ENCODE measurements at places on chromosomes 13 and 19. TPM values are rescaled to one million over a fixed set of nuclear protein-coding genes. Genes with fewer than 3 reads are reported as not detected.

The LILRA1 gene
- not detected for polyA plus RNA-seq

The SLC6A16 gene
- polyA plus RNA-seq: 0.58 TPM

The OXGR1 gene
- not detected for polyA plus RNA-seq

The ACP7 gene
- polyA plus RNA-seq: not detected

The CCL25 gene
- not detected for polyA plus RNA-seq

The ELOF1 gene
- polyA plus RNA-seq: 70.7 TPM

The DMKN gene
- 1.0 TPM for polyA plus RNA-seq

The ERICH4 gene
- polyA plus RNA-seq: not detected

The SBSN gene
- polyA plus RNA-seq: 0.70 TPM

The DCT gene
- not detected for polyA plus RNA-seq

The KLK12 gene
- not detected for polyA plus RNA-seq

The KIR2DL1 gene
- polyA plus RNA-seq: not detected

The XRCC1 gene
- polyA plus RNA-seq: 30.8 TPM

The PRTN3 gene
- polyA plus RNA-seq: not detected

The TTC9B gene
- not detected for polyA plus RNA-seq

The LILRB2 gene
- not detected for polyA plus RNA-seq

The PGLYRP1 gene
- not detected for polyA plus RNA-seq

The CEACAM20 gene
- not detected for polyA plus RNA-seq

The LGALS14 gene
- polyA plus RNA-seq: not detected

The ZNF43 gene
- 1.8 TPM for polyA plus RNA-seq

The HCN2 gene
- polyA plus RNA-seq: 0.83 TPM

The RAP2A gene
- polyA plus RNA-seq: 8.3 TPM

The SHISA7 gene
- polyA plus RNA-seq: not detected

The PCDH8 gene
- 0.83 TPM for polyA plus RNA-seq

The C1QTNF9B gene
- not detected for polyA plus RNA-seq

The TRPC4 gene
- 10.1 TPM for polyA plus RNA-seq

The METTL21C gene
- polyA plus RNA-seq: not detected

The ATXN8OS gene
- not detected for polyA plus RNA-seq

The KCNN4 gene
- 0.28 TPM for polyA plus RNA-seq

The NXNL1 gene
- not detected for polyA plus RNA-seq

Data from BJ (cell line).